ENCODE measurements at places on chromosomes 2 and 18.
A peak's percentile ranks its signal among the peaks of the same experiment; 100 is the strongest.

- DNase-seq: no peak
These were observed 25.5 kb upstream of the NFE2L2 start for GRCh38 chr2:177289824-177290628.

DNA sequence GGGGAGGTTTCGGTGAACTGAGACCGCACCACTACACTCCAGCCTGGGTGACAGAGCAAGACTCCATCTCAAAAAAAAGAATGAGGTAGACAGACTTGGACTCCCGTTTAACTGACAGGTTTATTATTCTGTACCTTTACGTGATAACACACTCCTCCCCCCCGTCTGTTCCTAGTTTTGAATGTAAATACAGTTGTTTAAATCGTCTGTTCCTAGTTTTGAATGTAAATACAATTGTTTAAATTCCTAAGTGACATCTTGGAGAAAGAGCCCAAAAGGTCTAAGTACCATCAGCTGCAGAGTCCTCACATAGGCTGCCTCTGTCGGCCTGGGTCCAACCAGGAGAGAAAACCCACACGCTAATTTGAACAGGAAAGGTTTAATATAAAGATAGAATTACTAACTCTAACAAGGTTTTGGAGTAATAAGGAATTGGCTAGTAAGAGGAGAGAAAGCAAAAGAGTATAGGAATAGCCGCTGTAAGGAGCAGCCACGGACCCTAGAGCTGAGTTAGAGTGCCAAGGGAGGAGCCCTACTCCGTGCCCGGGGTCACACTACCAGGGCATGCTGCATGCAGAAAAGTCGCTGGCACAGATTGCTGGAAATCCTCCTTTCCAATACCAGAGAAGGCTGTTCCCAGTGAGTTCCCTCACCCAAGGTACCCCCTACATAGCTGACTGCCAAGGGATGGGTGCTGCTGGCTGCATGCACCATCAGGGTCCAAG, 83.5 kb upstream of the RANBP2 start:
- DNase-seq: no peak

DNA sequence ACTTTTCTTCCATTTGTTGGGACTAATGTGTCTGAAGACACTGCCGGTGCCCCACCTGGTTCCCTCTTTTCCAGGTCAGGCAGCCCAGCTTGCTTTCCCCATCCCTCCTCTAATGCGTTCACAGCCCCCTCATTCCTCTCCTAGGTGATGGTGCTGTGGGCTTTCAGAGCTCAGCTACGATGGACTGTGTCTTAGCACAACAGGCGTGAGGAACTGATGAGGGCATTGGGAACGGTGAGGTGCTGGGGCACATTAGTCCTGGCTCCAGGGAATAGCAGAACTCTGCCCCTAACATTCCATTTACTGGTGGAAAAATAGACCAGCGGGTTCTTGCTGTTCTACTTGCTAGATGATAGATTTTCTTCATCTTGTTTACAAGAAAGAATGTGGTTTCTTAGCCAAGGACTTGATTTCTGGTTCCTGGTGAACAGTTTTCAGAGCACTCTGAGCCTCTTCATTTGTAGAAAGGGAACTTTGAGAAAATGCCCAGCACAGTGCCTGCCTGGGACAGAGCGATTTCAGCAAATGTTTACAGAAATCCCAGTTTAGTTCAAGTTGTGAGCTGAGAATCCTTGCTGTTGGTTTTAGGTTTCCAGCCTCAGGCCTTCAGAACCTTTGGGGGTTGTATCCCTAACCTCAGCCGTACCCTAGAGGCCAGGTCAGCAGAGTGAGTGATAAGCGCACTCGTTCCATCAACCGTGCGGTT, 42.5 kb downstream of the LDLRAD4 start:
- no peak for DNase-seq

- DNase-seq: no peak
These were observed 187.6 kb downstream of the DOK6 start for GRCh38 chr18:69588301-69588700.

DNA sequence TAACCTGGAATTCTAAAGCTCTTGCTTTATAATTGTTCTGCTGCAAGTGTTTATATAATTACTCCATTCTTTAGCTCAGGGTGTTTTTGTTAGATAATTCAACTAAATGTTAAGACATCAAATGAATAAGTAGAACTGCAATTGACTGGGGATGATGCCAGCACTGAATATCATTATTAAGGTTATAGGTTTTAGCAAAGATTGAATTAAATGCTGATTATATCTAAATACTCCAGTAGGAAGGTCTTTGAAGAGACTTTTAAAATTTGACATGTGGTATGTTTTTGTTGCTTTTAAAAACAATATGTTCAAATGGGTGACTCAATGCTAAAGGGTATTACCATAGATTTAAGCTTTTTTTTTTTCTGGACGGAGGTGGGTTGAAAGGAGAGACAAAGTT, 170.1 kb upstream of the THUMPD2 start:
- peak; percentile 28 for DNase-seq

- DNase-seq: no peak
These were observed 185.0 kb upstream of the TMEFF2 start for GRCh38 chr2:192379736-192380135.

GRCh38 chr2:170812710-170813600, 3.7 kb upstream of the GAD1 start:
- peak; percentile 34 for DNase-seq

DNA sequence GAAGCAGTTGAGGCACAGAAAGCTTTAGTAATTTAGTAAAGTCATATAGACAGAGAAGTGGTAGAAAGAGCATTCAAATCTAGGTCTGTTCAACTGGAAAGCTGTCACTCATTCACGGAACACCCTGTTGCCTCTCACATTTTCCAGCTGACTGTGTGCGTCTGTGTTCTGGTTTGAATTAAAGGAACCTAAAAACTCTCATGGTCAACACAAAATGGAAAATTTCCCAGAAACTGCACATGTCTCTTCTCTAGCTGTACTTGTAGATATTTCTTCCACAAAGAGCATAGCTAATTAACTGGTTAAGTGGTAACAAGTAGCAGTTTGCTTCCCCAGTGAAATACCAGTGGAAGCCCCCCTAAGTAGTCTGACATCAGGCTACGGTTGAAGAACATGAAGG, 390.8 kb downstream of the TGIF1 start:
- no peak for DNase-seq

- DNase-seq: no peak
These were observed 25.0 kb upstream of the ITSN2 start for GRCh38 chr2:24385366-24385765.

DNA sequence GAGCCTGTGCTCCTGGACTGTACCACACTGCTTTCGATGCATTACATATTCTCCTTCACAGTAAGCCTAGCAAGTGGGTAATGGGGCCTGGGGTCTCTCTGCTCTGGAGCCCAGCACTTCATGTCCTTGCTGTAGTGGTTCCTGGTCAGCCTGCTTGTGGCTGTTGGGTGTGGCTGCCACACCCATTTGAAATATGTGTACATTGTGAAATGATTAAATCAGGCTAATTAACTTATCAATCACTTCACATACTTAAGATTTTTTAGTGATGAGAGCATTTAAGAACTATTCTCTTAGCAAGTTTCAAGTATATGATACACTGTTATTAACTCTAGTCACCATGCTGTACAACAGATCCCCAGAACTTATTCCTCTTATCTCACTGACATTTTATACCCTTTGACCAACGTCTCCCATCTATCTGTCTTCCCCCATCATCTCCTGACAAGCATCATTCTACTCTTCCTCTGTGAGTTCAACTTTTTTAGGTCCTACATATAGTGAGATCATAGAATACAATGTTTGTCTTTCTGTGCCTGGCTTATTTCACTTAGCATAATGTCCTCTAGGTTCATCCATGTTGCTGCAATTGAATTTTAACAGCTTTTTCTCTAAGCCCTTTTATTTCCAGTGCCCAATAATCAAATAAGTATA, 92.1 kb downstream of the LYPD6 start:
- peak; percentile 57 for DNase-seq

DNA sequence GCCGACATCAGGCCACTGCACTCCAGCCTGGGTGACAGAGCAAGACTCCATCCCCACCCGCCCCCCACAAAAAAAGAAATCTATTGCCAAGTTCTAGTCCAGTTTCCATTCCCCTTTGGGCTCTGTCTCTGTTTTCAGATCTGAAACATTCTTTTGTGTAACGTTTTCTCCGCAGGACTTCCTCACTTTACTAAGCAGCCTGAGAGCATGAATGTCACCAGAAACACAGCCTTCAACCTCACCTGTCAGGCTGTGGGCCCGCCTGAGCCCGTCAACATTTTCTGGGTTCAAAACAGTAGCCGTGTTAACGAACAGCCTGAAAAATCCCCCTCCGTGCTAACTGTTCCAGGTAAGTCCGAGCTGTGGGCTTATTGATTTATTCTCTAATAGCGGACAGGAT, 48.8 kb downstream of the MERTK start:
- no peak for DNase-seq

DNA sequence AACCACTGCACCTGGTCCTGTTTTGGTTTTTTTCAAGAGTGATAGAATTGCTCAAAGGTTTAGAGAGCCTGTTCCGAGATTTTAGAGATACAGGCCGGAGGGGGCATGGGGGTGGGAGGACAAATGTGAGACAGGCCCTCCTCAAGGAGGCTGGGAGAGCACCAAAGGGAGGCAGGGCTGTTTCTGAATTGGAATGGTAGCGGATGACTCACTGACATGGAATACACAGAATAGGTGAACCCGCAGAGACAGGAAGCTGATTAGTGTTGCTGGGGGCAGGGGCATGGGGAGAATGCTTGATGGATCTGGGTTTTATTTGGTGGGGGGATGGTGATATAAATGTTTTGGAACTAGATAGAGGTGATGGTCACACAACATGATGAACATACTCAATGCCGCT, 111.0 kb upstream of the MGAT5 start:
- DNase-seq: no peak

GRCh38 chr2:29583104-29583503, 338.3 kb downstream of the ALK start:
- no peak for DNase-seq

DNA sequence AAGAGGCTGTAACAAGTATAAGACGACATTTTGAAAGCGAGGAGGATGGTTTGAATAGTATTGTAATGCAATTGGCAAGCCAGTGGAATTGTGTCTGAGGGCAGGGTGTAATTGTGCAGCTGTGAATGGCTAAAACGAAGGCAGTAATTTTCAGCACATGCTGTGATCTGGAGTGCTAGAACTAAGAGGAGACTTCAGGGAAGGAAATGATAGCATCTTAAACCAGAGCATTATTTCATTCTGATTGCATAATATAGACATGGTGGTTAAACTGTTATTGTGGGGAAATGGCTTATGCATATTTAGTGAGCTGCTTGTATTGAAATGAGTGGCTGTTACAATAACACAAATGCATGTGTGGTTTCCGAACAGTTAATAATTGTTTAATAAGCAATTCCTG, 36.3 kb downstream of the THSD7B start:
- no peak for DNase-seq

DNA sequence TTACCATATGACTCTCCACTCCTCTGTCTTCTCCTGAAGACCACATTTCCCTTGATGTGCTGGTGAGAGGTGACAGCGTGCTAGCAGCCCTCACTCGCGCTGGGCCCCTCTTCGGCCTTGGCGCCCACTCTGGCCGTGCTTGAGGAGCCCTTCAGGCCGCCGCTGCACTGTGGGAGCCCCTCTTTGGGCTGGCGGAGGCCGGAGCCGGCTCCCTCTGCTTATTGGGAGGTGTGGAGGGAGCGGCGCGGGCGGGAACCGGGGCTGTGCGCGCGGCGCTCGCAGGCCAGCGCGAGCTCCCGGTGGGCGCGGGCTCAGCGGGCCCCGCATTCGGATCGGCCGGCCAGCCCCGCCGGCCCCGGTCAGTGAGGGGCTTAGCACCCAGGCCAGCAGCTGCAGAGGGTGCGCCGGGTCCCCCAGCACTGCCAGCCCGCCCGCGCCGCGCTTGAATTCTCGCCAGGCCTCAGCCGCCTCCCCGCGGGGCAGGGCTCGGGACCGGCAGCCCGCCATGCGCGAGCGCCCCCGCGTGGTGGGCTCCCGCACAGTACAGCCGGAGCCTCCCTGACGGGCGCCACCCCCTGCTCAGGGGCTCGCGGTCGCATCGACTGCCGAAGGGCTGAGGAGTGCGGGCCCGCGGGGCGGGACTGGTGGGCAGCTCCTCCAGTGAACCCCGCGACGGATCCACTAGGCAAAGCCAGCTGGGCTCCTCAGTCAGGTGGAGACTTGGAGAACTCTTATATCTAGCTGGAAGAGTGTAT, 246.6 kb upstream of the REG3G start:
- no peak for DNase-seq

GRCh38 chr18:56233595-56233994, 404.8 kb downstream of the TXNL1 start:
- DNase-seq: no peak

DNA sequence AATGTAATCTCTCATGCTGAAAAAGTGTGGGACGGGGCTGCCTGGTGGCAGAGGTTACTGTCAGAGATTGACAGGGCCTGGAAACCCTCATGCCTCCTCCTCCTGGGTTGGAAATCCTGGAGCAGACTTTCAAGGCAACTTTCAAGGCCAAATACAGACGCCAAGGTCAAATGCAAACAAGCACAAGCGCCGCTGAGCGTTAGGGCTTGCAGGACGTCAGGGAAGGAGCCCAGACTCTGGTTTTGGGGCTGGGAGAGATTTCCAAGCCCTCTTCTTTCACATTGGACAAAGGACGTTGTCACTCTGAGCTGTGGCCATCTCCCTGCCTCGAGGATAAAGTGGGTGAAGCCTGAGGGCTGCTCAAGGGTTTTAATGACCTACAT, 120.1 kb downstream of the TWIST2 start:
- DNase-seq: no peak

DNA sequence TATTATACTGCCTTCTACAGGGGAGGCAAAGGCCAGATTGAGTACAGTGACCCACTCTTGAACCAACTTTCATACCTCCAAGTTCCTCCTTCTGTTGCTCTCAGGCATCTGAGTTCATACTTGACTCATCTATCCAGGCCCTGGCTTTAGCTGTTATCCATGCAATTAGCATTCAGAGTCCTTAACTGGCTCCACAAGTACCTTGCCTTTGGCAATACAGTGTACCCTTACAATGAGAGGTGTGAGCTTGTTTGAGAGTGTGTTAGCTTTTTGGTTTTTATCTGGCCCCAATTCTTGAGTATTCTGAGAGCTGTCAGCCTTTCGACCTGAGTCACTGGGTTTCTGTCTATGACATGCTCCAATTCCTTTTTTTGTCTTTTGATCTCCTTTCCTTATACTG, 60.2 kb downstream of the EHD3 start:
- DNase-seq: no peak

- DNase-seq: peak; percentile 57
These were observed 183.6 kb downstream of the THADA start for GRCh38 chr2:43412114-43412753.

DNA sequence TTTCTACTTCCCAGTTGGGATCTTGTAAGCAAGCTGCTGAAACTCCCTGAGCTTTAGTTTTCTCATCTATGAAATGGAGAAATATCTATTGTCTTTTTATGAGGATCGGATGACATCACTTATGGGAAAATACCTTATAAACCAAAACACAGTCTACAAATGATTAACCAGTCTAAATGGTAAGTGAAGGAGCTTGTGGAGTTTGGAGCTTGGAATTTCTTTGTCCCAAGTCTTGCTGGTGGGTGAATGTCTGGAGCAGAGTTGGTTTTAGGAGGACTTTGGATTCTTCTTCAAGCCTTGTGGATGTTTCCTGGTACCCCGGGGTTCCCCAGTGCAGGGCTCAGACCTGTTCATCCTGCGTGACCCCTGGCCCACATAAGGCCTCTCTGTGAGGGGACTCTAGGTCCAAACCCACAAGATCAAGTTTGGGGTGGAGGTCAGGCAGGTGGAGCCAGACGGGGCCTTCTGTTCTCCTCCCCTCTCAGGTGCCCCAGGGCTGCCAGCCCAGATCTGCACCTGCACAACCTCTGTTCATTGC, 43.2 kb downstream of the FOSL2 start:
- DNase-seq: no peak

Measured in PC-9 (cell line).